ENCODE measurements at places on chromosomes 3 and 15.

DNA sequence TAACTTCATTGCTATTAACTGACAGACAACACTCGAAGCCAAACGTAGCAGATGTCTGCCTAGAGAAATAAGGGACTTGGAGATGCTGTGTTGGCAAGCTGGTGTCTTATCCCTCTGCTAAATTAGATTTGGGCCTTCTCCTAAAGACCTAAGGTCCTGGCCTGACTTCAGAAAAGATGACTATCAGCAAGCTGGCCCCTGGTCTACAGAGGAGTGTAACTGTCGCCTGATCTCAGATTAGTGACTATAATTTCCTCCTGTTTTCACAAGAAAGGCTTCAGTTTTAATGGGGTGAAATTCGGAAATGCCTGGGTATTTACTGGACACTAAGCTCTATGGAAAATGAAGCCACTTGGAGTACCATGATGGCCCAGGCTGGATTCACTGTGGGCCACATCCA is 53.1 kb upstream of the SLC7A14 start:
- DNase-seq, result no peak

DNA sequence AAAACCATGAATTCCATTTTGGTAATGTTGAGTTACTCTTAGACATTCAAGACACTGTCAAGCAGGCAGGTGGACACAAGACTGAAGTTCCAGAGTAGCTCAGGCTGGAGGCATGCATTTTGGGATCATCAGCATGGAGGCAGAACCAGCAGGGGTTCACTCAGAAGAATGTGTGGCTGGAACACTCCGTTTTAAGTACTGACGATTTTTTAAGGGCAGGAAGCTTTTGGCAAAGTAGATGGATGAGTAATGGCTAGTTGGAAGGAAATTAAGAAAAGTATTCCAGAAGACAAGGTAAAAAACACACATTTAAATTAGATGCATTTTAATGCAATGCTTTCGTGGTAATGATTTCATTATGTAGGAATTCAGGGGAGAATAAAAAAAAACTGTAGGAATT is 420.4 kb downstream of the ROBO2 start:
- DNase-seq, result peak; percentile 83

DNA sequence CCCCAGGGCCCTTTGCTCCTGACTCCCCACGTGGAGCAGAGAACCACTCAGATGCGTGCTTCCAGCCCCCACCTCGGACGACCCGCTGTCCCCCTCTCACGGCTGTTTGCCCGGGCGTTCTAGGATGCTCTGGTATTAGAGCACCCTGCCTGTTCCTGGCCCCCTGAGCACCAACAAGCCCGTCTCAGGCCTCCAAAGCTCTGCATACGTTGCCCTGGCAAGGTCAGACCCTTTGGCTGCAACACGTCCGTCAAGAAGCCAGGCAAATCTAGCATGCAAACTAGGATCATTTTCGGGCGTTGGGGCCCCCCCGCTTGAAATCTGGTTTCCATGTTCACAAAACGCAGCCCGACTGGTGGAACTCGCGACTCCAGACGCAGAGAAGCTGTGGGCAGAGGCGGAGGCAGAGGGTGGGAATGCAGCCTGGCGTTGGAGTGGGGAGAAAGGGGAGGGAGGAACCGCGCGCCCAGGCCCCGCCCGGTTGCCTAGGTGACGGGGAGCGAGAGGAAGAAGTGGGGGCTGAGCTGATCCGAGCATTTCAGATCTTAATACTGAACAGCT is 86.2 kb upstream of the PIAS1 start:
- peak; percentile 88 for DNase-seq

- peak; percentile 78 for DNase-seq
Measured at GRCh38 chr3:31343075-31343474, 189.7 kb upstream of the STT3B start.

DNA sequence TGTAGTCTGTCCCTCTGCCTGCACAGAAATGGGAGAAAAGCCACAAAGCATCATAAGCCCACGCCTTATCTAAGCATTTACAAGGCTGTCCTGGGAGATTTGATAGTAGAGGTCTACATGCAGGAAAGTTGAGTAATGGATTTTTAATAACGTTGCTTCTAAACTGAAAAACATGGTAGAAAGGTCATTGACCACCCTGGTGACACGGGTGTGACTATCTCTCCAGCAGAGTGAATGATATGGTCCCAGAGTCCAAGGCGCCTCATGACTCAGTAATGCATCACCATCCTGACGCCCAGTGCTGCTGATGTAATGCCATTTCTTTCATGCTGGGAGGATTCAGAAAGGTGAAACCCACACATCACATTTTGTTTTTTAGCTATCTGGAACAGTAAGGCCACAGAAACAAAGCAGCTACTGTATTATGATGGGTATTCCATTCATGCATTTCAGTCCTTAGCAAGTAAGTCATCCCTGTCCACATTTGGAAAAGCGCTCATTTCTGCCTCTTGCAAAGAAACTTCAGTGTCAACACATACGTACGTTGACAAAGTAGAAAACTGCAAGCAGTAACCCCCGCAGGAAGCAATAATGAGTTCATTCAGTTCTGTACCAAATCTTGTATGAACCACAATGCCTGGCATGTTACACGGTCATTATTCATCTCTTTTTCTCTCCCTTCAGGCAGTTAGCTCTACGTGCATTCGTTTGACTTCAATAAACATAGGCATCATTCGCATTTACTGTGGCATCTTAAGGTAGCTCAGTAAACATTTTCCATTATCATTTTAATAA is 483.5 kb downstream of the GABRG3 start:
- DNase-seq, result peak; percentile 86

GRCh38 chr3:105065895-105066839 is 300.5 kb upstream of the ALCAM start:
- peak; percentile 64 for DNase-seq

- peak; percentile 33 for DNase-seq
Measured at GRCh38 chr3:178536211-178537079, at the start of gene KCNMB2. Gene KCNMB2 (plus strand): TSS chr3:178536436.

GRCh38 chr15:47888385-47889100 is 171.2 kb downstream of the SEMA6D start:
- DNase-seq, result no peak

GRCh38 chr15:77516076-77516475 is 95.4 kb downstream of the HMG20A start:
- DNase-seq, result no peak

- no peak for DNase-seq
Measured at GRCh38 chr15:78167227-78167888, 18.2 kb downstream of the IDH3A start.

DNA sequence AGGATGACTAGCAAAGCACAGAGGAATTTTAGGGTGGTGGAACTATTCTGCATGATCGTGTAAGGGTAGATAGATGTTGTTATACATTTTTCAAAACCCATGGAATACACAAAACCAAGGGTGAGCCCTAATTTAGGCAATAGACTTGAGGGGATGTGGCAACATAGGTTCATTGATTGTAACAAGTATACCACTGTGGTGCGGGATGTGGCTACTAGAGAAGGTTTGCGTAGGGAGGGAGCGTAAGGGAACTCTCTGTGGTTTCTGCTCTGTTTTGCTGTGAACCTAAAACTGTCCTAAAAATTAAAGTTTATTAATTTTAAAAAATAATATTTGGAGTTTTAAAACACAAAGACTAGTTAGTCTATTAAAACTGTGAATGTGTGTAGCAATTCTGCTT is 202.8 kb downstream of the PLCL2 start:
- DNase-seq, result no peak

GRCh38 chr15:93319121-93319814 is 230.3 kb upstream of the RGMA start:
- peak; percentile 19 for DNase-seq

DNA sequence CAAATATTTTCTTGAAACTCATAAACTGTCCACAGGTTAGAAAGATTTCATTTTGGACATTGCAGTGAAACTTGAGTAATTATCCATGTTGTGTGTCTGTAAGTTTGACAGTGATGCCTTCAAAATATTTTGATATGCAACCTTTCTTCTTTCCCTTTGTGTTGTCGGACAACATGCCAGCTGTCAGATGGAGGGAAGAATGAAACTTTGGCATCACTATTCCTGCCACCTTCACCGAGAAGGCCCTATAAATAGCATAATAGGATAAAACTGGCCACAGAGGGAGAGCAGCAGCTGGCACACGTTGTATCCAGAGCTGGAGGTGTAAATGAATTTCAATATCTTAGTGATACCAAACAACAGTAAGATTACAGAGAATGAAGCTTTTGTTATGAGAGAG is 436.7 kb upstream of the CFAP20DC start:
- DNase-seq, result no peak

DNA sequence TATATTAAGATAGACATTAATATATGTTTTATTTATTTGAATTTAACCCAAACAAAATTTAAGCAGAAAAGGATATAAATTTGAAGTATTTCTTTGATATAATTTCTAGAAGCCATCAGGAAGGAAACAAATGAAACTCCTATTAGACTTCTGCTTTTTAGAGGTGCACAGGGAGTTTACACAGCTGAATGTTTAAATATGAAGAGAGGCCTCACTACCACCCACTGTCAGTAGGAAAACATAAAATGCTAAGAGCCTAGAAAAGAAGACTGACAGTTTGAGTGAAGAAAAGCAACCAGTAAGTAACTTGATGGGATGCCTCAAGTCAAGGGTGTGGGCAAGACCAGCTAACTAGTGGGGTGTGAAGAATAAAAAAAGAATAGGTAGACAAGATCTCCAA is 19.7 kb downstream of the PLSCR2 start:
- no peak for DNase-seq

GRCh38 chr15:41698779-41699178 is 38.6 kb downstream of the MGA start:
- DNase-seq, result peak; percentile 39

- DNase-seq, result no peak
Measured at GRCh38 chr3:45208586-45208985, 17.5 kb downstream of the TMEM158 start.

- DNase-seq, result no peak
Measured at GRCh38 chr15:62404194-62404985, 239.3 kb upstream of the C2CD4B start.

DNA sequence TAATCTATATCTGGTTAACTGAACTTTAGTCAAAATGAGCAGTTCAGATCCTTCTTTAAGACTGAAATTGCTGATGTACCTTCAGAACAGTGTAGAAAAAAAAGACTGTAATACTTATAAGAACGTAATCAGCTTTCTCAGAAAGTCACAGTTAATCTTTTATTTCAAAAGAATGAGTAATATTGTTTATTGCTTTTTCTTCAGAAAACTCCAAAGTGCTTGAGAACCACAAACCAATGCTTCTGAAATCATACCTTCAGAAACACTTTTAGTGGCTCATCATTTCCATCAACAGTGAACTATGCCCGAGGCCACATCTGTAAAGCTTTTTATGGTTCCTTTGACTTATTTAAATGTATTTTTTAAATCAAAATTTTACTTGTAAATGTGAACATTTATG is 33.3 kb upstream of the CLASP2 start:
- no peak for DNase-seq

DNA sequence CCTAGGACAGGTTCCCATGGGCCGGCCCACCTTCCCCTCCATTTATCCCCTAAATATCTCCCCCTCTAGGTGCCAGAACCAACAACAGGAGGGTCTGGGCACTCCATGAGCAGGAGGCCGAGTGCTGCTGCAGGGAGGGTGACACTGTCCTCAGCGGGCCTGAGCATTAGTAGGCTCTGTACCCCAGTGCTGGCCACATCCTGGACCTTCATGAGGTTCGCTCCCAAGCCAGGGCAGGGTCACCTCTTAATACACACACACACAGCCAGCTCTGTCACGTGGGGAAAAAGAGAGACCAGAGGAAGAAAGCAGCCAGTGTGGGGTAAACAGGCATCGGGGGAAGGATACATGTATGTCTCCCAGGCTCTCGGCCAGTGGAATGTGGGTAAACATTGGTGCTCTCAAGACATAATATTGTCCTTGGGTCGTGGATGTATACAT is 27.9 kb upstream of the SEMA3F start:
- DNase-seq, result no peak

- peak; percentile 84 for DNase-seq
Measured at GRCh38 chr3:130658678-130659077, 88.0 kb downstream of the PIK3R4 start.

GRCh38 chr15:89341316-89342005 is 6.8 kb upstream of the POLG start:
- no peak for DNase-seq

GRCh38 chr3:87900061-87900460 is 158.7 kb downstream of the CGGBP1 start:
- DNase-seq, result no peak

GRCh38 chr3:127652246-127652995 is 20.3 kb upstream of the ABTB1 start:
- peak; percentile 81 for DNase-seq

- DNase-seq, result peak; percentile 98
Measured at GRCh38 chr3:197487911-197488391, 67.8 kb downstream of the BDH1 start.

DNA sequence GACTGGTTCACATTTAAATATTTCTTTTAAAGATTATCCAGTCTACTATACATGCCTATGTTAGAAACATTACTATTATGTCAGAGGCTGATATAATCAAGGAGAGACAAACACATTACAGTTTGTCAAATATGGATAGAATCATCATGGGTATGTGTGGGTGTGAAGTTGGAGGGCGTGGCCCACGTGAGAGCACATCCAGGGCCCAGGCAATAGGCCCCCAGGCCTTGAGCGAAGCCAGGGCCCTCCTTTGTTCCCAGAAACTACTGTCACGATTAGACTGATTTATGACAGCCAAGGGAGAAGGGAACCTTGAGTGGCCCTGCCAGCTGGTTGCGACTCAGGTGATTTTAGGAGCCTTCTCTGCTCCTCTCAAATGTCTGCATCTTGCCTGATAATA is 26.9 kb upstream of the LDHAL6B start:
- DNase-seq, result no peak

- no peak for DNase-seq
Measured at GRCh38 chr3:51686056-51686455, 15.0 kb downstream of the TEX264 start.

- peak; percentile 43 for DNase-seq
Measured at GRCh38 chr3:53166781-53167291, 5.8 kb downstream of the PRKCD start.

DNA sequence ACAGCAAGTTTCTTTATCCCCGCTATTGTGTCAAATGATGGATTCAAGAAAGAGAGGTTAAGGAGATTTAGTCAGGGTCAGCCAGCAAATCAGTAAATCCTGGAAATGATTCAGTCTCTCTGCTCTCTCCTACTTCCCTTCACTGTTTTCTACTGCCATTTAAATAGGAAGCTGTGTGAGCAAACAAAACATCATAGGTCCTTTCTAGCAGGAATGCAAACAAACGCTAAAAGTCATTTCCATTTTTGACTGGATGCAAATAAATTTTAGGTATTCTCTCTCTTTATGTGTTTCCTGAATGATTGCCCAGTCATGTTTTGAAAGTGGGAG is 299.4 kb upstream of the RORA start:
- peak; percentile 7 for DNase-seq

DNA sequence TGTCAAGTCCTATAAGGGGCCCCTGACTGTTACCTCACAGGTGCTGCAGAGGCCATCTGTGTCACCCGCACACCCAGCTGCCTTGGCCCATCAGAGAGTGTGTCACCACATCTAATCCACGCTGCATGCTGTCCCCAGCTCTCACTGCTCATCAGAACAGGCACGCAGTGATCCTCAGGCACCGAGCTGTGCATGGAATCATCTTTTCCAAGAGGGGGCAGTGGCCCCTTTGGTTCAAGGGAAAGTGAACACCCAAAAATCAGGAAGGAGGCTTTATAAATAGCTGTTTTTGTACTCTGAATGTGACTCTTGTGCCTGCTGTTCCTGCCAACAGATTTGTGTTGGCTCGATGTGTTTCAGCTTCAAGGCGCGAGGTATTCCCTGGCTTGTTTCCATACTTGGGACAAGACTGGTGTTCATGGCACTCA is 110.3 kb upstream of the ETV5 start:
- peak; percentile 17 for DNase-seq

- DNase-seq, result peak; percentile 16
Measured at GRCh38 chr15:75431270-75431669, 20.2 kb downstream of the SIN3A start.

GRCh38 chr3:42664438-42664803 is 10.9 kb downstream of the ZBTB47 start:
- no peak for DNase-seq

Data from astrocyte of the hippocampus (primary cell).